ENCODE measurements at places on chromosomes 11 and 22.
A peak's percentile ranks its signal among the peaks of the same experiment; 100 is the strongest.

DNA sequence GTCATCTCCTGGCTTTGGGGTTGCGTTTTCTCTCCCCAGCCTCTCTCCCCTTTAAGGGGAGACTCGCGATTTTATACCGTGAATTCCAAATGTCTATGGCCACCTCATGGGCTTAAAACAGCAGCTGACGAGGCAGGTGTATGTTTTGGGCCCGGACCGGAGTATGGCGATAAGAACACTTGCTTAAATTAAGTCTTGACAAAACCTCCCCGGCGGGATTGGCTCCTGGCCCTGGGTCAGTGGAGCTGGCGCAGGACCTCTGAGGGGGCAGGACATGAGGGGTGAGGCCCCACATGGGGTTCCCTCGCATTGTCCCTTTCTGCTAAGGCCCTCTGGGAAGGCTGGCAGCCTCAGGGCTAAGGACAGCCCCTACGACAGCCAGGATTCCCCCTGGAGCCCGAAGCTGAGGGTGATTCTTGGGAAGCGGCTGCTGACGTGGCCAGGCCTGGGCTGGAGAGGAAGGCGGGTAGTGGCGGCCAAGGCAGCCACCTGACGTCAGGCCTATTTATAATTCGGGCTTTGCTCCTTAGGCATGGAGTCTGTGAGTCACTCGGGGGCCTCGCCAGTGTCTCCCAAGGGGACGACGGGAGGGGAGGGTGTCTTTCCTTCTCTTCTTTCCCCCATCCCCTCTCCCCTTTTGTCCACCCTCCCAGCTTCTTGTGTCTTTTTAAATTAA, 12.7 kb downstream of the MYO18B start:
- DNase-seq: peak; percentile 92

DNA sequence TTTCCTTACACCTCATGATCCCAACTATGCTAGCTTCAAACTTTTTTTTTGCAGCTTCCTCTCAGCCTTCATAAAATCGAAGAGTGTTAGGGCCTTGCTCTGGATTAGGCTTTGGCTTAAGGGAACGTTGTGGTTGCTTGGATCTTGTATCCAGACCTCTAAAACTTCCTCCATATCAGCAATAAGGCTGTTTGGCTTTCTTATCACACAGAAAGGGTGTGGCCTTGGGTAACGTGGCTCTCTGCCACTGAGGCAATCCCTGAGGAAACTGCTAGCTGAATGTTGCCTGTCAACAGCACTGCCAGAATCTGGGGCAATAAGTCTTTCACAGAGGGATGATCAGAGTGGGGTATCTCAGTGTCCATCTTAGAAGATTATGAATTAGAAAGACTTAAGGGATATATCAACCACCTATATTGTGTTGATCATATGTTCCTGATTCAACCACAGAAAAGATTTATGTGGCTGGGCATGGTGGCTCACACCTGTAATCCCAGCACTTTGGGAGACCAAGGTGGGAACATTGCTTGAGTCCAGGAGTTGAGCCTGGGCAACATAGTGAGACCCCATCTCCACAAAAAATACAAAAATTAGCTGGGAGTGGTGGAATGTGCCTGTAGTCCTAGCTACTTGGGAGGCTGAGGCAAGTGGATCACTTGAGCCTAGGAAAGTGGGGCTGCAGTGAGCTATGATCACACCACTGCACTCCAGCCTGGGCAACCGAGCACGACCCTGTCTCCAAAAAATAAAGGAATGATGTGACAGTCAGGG, 12.5 kb upstream of the CUL5 start:
- DNase-seq: no peak

- DNase-seq: no peak
Measured at GRCh38 chr11:69865707-69866106, 46.5 kb upstream of the FGF3 start.

DNA sequence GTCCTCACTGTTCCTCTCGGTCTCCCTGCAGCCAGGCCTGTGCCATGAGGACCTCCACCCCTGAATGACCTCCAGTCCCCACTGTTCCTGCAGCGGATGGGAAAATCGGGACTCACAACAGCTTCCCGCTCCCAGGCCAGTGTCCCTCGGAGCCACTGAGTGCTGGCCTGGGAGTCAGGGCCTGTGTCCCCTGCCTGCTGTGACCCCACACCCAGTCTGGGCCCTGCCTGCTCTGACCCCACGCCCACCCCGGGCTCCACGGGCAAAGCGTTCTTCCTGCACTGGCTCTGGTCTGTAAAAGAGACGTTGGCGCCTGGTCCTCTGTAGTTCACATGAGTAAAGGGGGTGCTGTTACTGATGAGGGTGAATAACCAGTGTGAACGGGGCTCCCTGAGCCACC, 73.0 kb upstream of the SHISAL1 start:
- no peak for DNase-seq

GRCh38 chr22:47205554-47205953, 443.1 kb downstream of the TBC1D22A start:
- no peak for DNase-seq

Measured in astrocyte of the hippocampus (primary cell).